MV-4-11 (cell line): ENCODE measurements at places on chromosomes 3 and 15.

- DNase-seq, result no peak
Measured at GRCh38 chr3:100245136-100245535, 15.7 kb upstream of the TBC1D23 start.

GRCh38 chr3:186852994-186853393 is 10.5 kb downstream of the ADIPOQ start:
- DNase-seq, result no peak

- no peak for DNase-seq
Measured at GRCh38 chr3:131645638-131646037, 142.9 kb upstream of the MRPL3 start.

GRCh38 chr15:72195101-72195511 is 2.5 kb downstream of the GRAMD2A start:
- peak; percentile 95 for DNase-seq

DNA sequence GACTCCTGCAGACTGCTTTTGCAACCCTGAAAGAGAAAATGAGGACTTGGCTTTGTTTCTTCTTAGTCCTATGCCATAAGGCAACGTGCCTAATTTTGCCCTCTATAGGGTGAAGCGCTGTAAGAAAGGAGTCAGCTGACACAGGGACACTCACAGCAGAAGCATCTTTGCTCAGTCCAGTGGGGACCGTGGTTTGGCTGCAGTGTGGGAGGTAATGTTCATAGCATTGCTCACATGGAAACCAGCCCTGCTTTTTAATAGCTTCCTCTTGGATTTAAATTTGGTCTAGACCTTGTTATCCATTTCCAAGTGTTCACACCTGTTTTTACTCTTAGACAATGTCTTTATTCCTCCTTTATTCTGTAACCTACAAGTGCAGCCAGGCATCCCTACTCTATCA is 1032.1 kb downstream of the NTRK3 start:
- DNase-seq, result no peak

DNA sequence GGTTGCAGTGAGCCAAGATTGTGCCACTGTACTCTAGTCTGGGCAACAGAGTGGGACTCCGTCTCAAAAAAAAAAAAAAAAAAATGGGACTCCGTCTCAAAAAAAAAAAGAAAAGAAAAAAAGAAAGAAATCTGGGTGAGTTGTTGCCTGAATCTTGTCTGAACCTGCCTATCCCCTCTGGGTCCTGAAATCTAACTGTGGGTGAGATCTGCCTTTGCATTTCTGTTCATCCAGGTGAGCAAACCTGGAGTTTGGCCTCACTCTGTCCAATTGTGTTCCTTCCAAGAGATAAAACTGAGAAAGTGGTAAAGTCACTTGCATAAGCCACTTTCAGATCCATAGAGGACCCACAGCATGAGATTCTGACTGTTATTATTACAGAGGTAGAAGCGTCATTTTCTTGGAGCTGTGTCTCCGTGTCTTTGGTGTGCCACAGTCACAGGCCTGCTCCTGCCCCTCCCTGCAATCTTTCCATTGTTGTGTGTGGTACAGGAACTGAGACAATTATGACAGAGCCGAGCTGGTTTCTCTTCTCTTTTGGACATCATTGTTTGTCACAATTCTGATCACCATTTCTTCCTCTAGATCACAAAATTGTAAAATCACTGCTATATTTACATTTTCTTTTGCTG is 235.9 kb downstream of the LPP start:
- peak; percentile 90 for DNase-seq

- peak; percentile 45 for DNase-seq
Measured at GRCh38 chr3:63791974-63792373, 27.1 kb upstream of the C3orf49 start.

DNA sequence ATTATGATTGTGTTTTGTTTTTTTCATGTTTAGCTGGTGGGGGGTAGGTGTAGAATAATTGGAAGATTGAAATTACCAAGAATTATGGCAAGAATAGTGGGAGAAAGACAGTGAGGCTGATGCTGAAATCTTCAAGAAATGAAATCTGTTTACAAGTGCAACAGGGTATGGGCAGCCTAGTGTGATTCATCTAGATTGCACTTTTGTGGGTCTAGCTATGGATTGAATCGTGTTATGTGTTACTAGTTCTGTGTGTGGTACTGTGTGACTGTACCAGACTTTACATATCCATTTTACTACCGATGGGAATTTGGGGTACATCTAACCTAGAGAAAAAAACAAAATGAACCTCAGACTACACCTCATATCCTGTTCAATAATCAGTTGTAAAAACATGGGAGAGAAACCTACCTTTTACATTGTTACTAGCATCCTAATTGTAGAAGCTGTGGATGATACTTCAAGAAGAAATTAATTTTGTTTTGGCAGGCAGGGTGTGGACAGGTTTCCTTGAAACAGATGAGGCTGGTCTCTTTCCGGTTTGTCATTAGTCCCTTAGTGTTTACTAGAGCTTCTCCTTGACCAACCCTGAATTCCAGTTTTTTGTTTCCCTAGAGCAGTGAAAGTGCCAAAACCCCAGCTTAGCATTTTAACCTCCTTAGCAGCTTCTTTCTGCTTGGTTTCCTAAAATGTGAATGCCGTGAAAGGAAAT is 47.9 kb downstream of the OPA1 start:
- no peak for DNase-seq

DNA sequence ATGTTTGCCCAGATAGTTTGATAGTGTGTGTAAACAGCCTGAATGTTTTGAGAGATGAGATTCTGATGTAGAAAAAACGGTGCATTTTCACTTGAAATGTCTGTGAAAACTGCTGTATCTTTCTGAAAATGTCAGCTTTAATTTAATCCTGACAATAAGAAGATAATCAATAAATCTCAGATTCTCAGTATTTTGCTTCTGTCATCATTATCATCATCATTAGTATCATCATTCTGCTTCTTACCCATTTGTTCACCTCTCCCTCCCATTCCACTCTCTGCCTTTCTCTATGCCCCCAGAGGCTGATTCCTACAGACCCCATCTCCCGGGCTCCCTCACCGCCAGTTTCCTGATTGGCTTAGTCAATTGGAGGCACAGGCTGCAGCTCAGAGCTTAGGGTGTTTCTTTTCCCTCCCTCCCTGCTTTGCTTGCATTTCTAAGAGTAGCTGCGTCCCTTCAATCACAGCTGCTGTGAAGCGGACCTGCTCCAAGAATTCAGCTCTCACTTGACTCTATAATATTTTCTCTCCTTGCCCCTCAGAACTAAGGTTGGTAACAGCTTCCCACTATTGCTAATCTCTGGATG is 8.2 kb upstream of the SNTN start:
- DNase-seq, result no peak

DNA sequence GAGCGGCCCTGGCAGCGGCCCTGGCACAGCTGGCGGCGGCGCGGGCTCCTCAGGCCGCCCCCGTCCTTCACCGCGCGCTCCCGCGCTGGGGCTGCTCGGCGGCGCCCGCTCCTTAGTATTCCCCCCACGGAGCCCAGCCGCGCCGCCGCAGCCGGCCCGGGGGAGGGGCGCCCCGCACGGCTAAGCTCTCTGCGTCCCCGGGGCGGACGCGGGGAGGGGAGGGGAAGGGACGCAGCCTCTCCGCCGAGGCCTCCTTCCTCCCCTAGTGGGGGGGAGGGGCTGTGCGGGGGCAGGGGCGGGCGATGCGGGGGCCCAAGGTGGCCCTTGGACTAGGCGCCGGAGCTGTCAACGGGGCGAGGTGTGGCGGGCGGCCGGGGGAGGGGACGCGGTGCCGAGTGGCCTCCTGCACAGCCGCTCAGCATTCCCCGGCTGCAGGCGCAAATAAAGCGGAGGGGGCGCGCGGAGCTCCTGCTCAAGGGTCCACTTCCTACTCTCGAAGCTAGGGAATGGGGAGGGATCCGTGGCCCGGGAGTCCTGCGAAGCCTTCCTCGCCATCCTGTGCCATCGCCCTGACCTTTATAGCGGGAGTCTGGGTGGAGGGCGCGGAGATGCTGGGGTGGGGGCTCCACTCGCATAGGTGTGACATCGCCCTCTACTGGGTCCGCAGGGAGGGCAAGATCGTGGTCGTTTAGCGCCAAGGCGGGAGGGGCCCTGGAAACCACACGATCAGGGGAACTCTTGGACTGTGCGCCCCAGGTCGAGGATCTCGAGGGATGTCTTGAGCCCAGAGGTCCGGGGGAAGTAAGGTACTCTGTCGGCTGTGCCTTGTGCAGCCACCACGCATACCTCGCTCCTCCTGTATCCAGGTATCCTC is 22.2 kb downstream of the EPHB3 start:
- peak; percentile 17 for DNase-seq

DNA sequence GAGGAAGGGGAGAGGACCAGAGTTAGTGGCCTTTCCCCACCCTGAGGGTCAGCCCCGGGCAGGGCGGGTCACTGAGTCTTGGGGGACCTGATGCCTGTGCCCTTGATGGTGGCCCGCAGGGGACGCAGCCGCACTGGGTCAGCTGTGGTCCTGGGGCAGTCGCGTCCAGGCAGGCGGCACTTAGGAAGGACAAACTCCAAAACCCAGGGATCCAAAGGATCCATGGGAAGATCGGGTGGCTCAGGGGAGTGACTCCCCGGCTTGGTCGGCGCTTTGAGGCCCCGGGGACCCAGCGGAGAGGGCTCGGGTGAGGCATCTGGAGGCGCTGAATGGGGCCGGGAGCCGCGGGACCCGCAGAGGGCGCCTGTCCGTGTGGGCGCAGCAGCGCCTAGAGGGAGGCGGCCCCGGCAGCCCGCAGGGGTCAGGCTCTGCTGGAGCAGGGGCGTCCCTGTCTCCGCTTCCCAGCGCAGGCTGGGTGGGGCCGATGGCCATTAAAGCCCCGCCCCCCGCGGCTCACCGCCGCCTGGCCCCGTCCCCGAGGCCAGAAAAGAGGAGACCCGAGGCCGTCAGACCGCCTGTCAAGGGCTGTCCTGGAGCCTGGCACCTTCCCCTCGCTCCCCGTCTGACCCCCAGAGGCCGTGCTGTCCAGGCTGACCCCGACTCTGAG is 17.5 kb downstream of the CIDEC start:
- DNase-seq, result no peak

GRCh38 chr3:173249457-173249856 is 108.4 kb upstream of the SPATA16 start:
- DNase-seq, result no peak

DNA sequence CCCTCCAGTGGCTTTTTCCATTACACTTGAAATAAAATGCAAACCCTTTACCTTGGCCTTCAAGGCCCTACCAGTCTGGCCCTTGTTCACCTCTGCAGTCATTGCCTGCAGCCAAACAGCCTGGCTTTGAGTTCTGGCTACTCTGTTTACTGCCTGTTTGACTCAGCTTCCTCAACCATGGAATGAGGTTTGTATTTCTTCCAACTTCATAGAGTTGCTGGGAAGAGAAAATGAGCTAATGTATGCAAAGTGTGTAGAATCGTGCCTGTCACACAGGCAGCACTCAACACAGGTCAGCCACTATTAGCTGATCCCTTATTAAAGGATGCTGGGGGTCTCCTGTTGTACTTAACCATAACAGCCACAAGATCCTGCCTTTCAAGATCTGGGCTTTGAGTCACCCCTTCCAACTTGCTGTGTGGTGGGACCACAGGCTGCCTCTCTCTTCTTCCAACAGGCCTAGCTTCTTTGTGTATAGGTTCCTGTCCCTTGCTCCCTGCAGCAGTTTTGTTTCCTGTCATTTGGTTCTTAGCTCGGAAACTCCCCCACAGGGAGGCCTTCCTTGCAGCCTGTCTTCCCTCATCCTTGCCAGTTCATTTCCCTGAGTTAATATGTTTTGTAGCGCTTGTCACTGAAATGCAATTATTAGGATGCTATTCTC is 6.4 kb downstream of the MED12L start:
- no peak for DNase-seq

GRCh38 chr3:148758303-148758884 is 60.7 kb downstream of the AGTR1 start:
- no peak for DNase-seq

DNA sequence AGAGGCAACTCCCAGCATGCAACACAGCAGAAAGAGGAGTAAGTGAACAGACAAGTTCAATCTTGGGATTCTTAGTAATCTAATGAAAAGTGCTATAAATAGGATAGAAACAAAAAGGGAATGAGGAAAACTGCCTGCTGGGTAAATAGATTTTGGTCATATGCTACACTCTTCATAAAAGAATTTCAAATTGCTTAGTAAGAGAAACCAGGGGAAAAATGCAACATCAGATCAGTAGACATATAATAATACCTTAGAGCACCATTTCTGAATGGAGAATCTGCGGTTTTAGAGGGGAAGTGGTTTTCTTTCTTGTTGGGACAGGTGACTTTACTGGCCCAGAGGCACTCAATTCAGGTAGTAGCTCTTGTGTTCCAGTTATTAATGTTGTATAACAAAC is 13.4 kb upstream of the TBC1D5 start:
- DNase-seq, result no peak

- DNase-seq, result no peak
Measured at GRCh38 chr15:80915472-80915871, 74.1 kb downstream of the MESD start.

- peak; percentile 60 for DNase-seq
Measured at GRCh38 chr15:58277333-58277732, 139.2 kb downstream of the AQP9 start.

DNA sequence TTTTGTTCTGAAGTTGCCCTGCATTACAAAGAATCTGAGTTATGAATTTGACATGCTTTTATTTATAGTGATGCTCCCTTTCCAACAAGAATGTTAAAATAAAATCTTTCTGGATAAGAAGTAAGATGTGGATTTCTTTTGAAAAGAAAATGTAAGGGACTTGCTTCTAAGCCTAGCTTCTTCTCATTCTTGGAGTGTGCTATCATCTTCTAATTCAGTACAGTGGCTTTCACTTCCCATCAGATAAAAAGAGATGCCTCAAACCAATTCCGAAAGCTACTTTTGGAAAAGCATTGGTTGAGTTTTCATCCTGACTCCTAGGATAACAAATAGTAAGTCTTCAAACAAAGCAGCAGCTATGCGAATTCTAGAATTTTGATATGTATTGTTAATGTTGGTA is 197.0 kb upstream of the ZPLD1 start:
- DNase-seq, result no peak

GRCh38 chr3:66673293-66673692 is 172.5 kb upstream of the LRIG1 start:
- no peak for DNase-seq

GRCh38 chr3:58748024-58748423 is 81.5 kb upstream of the FAM3D start:
- no peak for DNase-seq

DNA sequence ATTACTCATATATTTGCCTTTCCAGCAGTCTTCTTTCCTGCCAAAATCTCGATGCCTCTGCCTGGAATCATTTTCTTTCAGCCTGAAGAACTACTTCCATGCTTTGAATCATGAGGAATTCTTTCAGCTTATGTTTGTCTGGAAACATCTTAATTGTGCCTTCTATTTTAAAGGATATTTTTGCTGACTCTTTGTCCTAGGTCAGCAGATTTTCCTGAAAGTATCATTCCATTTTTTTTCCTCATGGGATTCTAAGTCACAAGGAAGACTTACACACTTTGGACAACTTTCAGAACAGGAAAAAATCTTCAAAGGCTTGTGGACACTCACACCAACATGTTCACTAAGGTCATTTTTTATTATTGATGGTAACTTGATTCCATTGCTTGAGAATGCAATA is 10.1 kb downstream of the PRR23E start:
- DNase-seq, result no peak

- no peak for DNase-seq
Measured at GRCh38 chr3:146803745-146804144, 198.6 kb upstream of the PLSCR5 start.
